ENCODE measurements at places on chromosomes 2 and 18. TPM values are rescaled to one million over a fixed set of nuclear protein-coding genes. Genes with fewer than 3 reads are reported as not detected.

- no peak for DNase-seq
These were observed 137.7 kb downstream of the THNSL2 start for GRCh38 chr2:88307817-88308216.

Gene MOGAT1
- total RNA-seq: 2.5 TPM

Gene HNMT
- 73.7 TPM for total RNA-seq

DNA sequence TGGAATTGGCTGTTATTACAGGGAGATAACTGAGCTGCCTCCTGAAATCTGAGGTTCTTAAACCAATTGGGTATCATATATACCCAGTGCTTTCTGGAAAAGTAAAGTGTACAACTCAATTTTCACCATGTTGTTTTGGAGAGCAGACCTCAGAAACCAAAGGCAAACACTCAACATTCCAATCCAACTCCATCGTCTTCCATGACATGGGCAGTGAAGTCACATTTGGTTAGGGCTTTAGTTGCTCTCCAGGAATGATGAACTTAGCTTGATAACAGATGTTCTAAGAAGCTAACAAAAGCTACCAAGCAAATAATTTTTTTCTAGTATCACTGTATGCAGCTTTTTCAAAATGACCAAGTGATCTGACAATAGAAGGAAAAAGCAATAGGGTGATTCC lies 107.0 kb upstream of the SLC35G4 start:
- DNase-seq: no peak

DNA sequence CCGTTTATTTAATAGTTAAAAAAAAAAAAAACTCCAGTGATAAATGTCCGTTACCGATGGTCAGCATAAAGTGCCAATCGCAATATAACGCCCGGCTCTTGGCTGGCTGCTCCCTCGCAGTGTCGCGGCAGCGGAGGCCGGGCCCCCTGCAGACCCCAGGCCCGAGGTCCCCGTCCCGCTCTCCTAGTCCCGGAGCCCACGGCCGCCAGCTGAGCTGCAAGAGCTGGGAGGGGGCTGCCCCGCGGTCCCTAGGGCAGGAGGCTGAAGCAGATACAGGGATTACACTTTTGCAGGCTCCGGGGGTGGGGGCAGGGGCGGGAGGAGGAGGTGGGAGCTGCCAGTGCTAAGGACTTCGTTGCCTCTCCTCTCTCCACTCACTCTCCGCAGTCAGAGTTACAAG lies 6.9 kb downstream of the OSR1 start:
- no peak for DNase-seq

GRCh38 chr2:202721621-202722020 lies 86.9 kb downstream of the FAM117B start:
- DNase-seq: no peak

Gene DAW1
- total RNA-seq: not detected

Gene FBXO48
- total RNA-seq: 0.79 TPM

All from skin of body (tissue), 3 donors.